ENCODE measurements at places on chromosomes 12 and 14.

DNA sequence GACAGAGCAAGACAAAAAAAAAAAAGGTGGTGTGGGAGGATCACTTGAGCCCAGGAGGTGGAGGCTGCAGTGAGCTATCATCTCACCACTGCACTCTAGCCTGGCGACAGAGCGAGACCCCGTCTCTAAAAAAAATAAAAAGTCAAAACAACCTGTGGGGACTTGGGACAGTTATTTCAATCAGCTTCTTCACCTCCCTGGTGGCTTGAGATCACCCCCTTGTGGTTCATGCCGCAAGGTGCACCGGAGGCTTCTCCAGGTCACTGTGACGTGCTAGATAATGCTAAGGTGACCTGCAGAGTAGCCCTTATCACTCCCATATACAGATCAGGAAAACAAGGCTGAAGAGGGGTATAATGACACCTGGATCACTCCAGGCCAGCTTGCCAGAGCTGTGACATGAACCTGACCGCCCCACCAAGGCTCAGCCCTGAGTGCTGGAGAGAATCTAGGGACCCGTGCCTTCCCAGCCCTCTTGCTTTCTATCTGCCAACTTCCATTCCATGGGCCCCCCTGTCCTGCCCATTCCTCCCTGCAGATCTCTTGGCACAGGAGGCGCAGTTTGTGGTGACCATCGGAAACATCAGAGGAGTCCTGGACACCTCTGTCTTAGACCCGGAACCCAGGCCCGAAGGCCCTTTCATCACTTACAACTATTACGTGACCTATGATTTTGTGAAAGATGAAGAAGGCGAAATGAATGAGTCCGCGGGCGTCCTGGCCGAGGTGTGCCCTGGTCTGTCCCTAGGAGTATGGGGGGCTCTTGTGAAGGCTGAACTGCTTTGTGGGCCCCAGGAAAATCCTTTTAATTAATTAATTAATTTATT is 8.1 kb downstream of the LRRC43 start:
- peak; percentile 40 for DNase-seq

DNA sequence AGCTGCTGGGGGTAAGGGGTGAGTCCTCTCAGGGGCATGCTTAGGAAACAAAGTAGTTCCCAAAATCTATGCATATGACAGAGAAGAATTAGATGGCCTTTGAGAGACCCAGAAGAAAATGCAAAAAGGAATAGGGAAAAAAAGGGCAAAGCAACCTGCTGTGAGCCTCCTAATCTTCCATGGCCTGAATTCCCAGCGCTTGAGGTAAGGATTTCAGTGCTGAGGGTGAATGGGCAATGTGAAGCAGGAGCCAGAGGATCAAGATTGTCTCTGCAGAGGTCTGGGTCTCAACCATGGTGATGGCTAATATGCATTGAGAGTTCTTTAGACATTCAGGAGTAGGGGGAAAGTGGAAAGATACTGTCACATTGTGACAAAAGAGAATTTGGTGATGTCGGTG is 31.5 kb downstream of the GPR65 start:
- no peak for DNase-seq

- DNase-seq: no peak
Observed at GRCh38 chr12:52942066-52942900, 6.6 kb upstream of the KRT18 start.

- peak; percentile 8 for DNase-seq
Observed at GRCh38 chr14:65783576-65783975, 371.0 kb downstream of the FUT8 start.

- DNase-seq: no peak
Observed at GRCh38 chr12:8493084-8493483, 20.2 kb upstream of the CLEC4D start.

GRCh38 chr14:68154275-68154674 is 334.7 kb downstream of the RAD51B start:
- DNase-seq: no peak

DNA sequence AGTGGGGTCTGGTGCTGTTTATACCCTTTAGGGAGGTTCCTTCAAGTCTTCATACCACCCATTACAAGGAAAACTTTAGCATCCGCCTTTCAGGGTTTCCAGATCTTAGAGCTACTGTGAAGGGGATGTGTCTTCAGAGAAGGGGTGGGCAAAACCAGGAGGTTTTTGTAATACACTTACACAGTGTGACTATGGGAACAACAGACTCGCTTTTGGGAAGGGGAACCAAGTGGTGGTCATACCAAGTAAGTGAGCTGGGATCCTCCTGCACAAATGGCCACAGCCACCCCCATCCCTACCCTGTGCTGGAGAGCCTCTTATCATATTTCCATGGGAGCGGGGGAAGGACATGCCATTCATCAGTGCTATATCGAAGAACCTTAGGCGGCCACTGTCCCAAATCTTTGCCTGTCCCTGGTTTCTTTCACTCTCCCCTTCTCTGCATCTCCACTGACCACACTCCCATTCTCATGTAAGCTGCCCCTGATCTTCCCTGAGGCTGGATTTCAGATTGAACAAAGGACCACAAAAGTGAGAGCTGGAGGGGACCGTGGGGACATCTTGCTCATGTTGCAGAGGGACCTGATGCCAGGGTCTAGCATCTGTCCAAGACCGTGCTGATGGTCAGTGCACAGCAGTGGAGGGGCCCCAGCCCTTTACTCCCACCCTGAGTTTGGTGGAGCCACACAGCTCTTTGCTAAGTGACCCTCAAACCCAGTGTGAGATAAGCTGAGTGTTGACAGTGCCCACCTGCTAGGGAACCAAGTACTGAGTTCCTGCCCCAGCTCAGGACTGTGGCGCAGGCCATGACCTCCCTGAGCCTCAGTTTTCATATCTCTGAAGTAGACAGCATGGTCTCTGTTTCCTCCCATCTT is 51.4 kb downstream of the DAD1 start:
- DNase-seq: no peak

DNA sequence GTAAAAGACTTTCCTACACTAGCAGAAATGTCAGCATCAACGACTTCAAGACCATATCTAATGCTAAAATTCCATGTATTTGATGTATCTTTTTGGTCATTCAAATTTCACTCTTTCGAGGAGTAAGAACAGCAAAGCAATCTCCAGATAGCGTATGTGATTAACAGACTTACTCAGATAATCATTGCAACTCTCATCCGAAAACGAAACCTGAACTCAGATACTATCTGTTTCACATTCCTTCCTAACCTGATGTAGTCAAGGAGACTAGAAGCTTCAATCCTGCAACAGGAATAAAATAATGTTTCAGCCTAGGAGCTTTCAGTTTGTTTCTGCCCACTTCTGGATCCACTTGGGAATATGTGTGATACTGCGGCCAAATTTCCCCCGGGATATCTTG is 286.3 kb downstream of the NUAK1 start:
- no peak for DNase-seq

GRCh38 chr12:116647813-116648212 is 88.6 kb downstream of the MAP1LC3B2 start:
- no peak for DNase-seq

GRCh38 chr12:45289245-45290215 is 73.6 kb downstream of the ANO6 start:
- no peak for DNase-seq

DNA sequence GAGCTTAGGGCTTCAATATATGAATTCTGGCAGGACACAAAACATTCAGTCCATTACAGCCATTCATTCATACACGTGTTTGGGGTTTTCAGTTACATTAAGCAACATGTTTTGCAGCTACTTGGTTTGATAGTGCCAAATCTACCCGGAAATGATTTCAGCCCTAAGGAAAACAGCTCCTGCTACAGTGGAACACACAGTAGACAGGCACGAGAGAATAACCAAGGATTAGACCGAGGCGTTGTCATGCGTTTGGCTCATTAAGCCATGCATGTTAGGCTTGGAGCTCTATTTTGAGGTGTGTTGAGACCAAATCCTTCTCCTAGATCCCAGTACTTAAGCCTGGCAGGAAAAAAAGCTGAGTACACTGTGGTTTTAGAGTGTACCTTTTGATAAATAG is 177.4 kb downstream of the PRKCH start:
- DNase-seq: peak; percentile 81

DNA sequence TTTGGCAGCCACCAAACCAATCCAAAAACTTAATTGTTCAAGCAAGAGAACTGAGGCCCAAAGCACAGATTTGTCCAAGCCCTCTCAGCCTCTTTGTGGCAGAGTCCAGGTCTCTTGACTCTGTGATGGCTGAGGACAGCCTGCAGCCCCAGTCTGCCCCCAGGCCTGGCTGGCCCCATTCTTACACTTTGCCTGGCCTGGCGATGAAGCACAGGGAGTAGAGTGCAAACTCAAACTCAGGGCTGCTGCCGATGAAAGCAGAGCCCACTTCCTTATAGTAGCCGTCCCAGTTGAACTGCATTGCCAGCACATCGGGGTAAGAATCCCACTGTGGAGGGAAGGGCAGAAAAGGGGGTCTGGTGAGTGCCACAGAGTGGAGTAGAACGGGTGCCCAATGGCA is 5.6 kb upstream of the RPAP3 start:
- DNase-seq: no peak

Measured in AG10803 (cell line).